Hematopoietic multipotent progenitor cell treated with erythropoietin and hydrocortisone succinate and interleukin-3 and kit ligand, for 4 days (in vitro differentiated cells): ENCODE measurements at places on chromosomes 6 and 20.

DNA sequence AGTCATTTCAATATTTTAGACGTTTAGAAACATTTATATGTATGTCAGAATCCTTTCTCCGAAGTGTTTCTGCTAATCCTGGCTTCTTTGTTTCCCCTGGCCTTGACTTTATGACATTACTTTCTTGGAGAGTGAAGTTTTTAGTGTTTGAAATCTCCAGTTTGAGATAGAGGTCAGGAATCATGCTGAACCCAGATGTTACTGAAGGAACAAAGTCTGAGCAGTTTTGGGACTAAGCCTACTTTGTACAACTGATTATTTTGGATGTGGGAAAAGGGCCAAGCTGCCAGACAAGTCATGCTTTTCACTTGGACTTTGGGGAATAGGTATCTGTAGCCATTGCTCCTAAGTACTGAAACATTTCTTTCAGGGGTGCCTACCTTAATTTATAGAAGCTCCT lies 2.3 kb downstream of the RNF144B start:
- DNase-seq = no peak

GRCh38 chr20:10576411-10577090 lies 97.2 kb downstream of the JAG1 start:
- no peak for DNase-seq

- DNase-seq = no peak
Observed at GRCh38 chr6:91428296-91428695, 841.4 kb upstream of the MAP3K7 start.

DNA sequence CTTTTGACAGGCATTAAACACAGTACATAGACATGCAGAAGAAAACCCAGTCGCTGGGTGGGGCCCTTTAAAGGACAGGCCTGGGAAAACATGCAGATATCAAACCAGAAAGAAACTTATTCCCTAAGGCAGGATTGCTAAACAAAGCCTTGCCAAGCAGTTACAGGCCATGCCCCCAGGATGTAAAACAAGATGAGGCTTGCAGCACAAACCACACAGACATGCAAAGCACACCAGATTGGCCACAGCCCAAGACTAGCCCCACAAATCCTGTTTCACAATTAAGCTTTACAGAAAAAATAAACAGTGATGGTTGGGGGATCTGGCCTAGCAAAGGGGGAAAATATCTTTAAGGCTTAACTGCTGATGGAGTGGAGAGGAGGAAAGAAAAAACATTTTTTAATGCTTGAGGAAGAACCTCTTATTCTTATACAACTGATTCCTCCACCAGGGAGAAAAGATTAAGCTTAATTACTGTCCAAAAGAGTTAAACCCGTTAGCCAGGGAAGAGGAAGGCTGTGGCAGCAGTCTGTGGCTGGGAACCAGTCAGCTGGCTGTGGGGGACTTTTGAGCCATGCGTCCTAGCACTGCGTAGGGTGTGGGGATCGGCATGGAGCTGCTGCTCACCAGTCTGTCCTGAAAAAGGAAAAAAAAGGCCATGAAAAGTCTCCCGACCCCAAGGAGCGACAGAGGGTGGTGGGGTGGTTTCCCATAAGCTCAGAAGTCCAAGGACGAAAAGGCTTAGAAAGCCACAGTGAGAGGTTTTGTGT lies 28.4 kb downstream of the COL19A1 start:
- DNase-seq = no peak
